ENCODE measurements at places on chromosomes 7 and 10.

- DNase-seq = no peak
Observed at GRCh38 chr7:20831451-20831850, 44.8 kb upstream of the SP8 start.

- DNase-seq = no peak
Observed at GRCh38 chr7:151704960-151705635, 171.8 kb downstream of the PRKAG2 start.

GRCh38 chr7:50266635-50267386, 37.7 kb upstream of the IKZF1 start:
- DNase-seq = no peak

GRCh38 chr7:9711259-9711918, 1262.3 kb upstream of the PHF14 start:
- no peak for DNase-seq

DNA sequence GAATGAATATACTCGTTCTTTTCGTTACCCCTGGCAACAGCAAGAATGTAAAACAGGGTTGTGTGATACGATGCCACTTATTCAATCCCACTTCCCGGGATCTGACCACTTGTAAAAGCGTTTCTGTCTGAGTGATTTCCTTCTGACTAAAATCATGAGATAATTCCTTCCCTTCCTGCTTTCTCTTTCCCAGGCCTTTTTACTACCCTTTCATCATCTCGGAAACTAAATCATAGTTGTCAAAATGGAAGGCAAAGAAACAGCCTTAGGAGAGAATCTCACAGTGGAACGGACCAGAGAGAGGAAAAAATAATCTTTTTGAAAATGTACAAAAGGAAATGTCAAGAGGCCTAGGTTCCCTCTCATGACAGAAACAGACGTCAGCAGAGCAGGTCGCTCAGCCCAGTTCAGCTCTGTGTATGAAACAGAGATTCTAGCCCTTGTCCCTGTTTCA, 29.8 kb downstream of the DIP2C start:
- DNase-seq = no peak

All from occipital lobe (tissue), 3 donors.